ENCODE measurements at places on chromosomes 2 and 18.

DNA sequence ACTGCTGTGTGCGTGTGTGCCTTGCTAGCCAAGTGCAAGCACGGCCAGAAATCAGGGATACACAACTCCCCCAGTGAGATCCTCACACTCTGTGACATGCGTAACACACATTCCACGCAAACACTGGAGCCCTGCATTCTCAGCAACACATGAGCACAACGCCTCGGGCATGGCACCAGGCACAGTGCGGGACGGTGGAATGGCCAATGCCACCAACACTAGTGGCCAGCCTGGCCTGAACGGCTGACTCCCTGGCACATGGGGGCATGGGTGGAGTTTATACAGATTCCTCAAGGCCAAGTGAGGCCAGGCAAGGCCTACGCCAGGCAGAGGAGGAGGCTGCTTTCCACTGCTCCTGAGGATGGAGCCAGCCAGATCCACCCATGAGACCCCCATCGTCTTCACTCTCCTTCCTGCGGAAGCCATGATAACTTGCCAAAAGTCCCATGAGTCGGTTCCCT lies 56.2 kb downstream of the ANKMY1 start:
- no peak for DNase-seq

- DNase-seq: no peak
Observed at GRCh38 chr18:37483221-37483971, 82.2 kb downstream of the CELF4 start.

- DNase-seq: no peak
Observed at GRCh38 chr2:227153307-227153706, 10.7 kb downstream of the COL4A4 start.

GRCh38 chr2:105904938-105905337 lies 160.2 kb downstream of the NCK2 start:
- DNase-seq: no peak

GRCh38 chr18:71134122-71134521 lies 845.3 kb downstream of the SOCS6 start:
- DNase-seq: no peak

DNA sequence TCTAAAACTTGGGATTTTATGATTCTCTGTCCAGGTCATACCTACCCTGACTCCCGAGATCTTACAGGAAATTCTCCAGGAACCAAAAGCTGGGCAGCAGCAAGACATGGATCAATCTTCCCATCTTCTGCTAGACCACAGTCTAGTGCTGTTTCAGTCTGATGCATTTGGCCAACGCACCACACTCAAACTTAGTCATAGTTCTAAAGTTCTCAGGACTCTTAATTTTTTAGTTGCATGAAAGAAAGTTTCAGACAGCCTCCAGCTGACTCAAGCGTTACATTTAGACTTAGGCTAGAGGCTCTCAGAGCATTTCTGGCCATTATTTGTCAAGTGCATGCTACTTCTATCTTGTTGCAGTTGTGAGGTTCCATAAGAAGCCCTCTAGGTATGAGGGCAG lies 230.1 kb upstream of the CCDC150 start:
- DNase-seq: no peak

- DNase-seq: no peak
Observed at GRCh38 chr2:65545837-65546805, 113.7 kb upstream of the SPRED2 start.

DNA sequence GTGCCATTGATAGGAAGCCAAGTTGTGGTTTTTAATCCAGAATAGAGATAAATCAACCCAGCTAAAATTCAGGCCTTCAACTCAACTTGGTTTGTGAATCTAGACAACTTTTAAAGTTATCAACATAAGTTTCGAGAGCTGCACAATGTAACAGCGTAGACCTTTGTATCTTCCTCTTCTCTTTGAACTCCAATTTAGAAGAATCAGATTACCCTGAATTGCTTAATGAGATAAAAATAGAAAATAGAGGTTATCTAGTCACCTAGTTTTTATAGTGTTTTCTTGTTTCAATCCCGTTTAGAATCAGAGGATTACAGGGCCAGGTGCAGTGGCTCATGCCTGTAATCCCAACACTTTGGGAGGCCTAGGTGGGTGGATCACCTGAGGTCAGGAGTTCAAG lies 12.3 kb downstream of the MOGAT1 start:
- DNase-seq: no peak

GRCh38 chr18:46167971-46168370 lies 63.8 kb downstream of the HAUS1 start:
- DNase-seq: peak; percentile 6

DNA sequence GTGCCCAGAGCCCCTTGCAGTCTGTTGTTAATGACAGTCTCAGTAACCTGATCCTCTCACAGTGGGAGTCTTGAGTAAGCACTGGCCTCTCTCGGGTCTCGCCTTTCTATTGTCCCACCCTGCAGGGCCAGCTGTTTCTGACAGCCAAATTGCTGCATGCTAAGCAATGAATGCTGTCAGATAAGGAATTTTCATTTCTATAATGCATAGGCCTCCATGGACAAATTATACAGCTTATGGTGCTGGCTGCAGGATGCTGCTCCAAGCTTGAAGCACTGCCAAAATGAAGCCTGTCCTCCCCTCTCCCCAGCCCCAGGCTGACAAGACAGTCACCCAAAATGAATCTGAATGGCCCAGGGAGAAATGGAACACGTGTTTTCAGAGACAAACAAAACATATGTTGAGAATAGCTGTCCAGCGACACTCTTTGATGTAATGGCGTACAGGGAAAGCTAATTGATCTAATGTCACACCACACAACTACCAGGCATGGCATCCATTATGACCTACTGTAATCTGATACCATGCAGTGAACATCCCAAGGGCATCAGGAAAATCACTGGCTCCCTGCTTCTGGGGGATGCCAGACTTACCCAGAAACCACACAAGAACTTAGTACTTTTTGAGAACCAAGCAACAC lies 36.8 kb downstream of the ACVR1 start:
- DNase-seq: no peak

- DNase-seq: peak; percentile 7
Observed at GRCh38 chr2:176001281-176001915, 669 bp downstream of the LNPK start.

DNA sequence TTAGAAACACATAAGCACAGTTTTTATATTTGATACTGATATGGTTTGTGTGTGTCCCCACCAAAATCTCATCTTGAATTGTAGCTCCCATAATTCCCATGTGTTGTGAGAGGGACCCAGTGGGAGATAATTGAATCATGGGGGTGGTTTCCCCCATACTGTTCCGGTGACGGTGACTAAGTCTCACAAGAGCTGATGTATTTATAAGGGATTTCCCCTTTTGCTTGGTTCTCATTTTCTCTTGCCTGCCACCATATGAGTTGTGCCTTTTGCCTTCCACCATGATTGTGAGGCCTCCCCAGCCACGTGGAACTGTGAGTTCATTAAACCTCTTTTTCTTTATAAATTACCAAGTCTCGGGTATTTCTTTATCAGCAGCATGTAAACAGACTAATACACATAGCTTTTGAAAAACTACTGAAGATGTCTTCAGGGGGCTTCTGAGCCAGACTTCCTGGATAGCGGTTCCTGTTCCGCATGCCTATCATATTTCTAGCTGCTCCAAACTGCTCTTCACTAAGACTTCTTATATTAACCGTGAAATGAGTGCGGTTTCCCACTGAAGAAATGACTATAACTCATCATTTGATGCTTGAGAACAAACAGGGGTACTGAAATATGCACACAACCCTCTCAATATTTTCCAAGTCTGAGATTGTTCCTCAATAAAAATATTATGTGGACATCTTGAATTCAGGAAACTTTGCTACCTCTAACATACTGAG lies 75.8 kb downstream of the SPHKAP start:
- no peak for DNase-seq

DNA sequence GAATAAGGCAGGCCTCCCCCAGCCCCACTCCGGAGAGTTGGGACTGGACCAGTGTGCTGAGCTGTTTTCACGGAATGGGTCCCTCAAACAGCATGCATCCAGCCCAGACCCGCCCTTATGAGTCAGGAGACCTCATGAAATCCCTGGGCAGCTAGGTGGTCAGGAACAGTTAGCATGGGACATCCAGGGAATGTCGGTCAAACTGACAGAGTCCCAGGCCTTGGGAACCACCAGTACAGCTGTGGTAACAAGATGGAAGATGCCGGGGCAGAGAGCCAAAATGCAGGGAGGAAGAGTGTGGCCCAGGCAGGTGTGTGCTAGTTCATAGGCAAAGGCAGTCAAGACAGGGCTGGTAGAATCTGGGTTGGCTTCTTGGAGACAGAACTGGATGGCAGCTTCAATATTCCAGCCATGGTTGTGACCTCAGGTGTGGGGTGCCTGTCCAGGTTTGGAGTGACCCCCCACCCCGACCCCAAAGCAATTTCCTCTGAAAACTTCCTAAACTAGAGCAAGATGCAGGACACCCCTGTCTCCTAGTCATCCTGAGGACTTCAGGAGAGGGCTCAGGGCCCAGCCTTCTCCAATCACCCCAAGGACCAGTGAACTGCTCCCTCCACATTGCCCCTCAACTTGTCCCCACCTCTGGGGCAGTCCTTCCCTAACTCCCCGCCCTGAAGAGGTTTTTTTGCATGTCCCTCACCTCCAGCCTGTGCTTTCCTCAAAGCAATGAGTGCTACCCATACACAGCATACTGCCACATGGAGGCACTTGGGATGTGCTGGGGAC lies 46.5 kb downstream of the KCNIP3 start:
- DNase-seq: no peak

DNA sequence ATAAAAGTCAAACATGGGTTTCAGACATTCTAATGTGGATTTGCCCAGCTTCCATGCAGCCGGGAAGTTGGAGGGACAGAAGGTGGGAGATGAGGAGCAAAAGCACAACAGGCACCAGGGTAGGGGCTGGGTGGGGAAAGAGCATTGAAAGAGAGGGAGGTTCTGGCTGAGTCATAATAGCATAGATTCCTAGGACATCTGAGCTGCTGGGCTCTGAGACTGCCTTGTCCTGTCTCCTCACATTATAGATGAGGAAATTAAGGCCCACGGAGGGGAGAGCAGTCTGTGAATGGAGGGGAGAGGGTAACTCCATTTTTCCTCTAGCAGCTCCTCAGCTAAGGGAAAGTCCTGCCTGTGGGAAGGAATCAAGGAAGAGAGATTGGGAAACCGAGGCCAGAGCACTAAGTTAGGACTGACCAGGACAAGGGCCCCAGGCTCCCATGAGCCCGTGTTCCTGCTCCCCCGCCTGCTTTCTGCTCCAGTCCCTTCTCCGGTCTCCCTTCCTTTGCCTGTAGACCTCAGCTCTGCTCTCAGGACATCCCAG lies 26.2 kb downstream of the SH2D6 start:
- no peak for DNase-seq

DNA sequence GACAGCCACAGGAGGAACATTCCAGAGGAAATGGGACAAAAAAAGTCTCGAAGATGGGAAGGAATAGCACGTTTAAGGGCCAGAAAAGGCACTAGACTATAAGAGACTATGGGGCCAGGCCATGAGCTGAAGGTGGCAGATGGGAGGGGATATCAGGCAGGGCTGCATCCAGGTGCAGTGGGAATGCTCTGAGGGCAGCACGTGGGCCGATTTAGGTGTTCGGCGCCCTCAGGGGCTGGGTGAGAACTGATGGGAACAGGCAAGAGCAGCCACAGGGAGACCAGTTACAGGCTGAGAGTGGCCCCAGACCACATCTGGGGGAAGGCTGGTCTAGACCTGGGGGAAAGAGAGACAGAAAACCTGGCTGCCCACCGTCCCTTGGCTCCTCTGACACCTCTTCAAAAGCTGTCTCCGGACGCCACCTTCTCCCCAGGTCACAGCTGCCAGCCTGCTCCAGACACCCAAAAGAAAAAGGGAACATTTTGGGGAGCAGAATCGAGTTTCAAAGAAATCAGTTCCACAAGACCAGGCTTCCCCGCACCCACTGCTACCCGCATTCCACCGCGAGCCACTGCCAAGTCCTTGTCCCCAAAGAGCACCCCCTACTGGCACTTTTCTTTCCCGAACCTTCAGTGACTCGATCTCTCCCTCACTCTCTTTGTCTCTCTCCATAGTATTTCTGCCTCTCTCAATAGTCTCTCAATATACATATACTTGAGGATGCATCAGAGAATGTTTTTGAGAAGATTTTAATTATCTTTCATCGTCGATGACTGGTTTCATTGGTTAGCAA lies 190.1 kb upstream of the AGAP1 start:
- DNase-seq: no peak

GRCh38 chr2:43745457-43745856 lies 28.4 kb upstream of the DYNC2LI1 start:
- no peak for DNase-seq

DNA sequence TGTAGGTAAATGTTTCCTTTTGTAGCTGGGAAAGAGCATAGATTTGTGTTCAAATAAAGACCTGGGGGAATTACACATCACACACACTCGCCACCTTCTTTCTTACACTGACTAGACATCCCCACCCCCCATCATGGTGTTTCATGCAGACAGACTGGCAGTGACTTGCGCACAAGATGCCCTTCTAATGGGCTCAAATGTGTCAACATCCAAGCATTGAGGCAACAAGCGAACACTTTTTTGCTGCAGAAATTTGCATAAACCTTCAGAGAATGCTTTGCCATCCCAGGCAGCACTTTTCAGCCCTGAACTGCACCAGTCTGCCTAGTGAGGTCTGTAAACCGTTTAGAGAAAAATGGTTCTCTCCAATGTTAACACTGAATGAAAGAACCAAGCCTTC lies 4.5 kb downstream of the HOXD8 start:
- DNase-seq: no peak

DNA sequence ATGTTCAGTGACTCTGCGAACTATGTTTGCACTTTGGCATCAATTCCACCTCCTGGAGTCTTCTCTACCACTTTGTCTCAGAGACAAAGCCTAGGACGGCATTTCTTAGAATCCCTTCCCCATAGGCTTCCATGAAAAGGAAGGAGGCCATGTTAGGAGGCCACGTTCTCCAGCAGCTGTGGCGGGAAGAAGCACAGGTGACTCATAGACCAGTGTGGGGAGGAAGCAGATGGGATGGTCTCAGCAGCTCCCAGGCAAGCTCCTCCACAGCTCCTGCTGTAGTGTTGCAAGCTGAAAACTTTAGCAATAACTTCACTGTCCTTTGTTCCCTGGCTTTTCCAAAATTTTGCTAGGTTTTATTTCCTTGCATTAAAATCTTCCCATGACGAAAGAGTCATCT lies 781.3 kb upstream of the ID2 start:
- DNase-seq: no peak

- DNase-seq: no peak
Observed at GRCh38 chr2:47569658-47570475, 166.9 kb downstream of the MSH2 start.

- no peak for DNase-seq
Observed at GRCh38 chr2:145587922-145588321, 1068.0 kb upstream of the ZEB2 start.

- no peak for DNase-seq
Observed at GRCh38 chr2:213251618-213252017, 32.6 kb upstream of the SPAG16 start.

GRCh38 chr18:74376523-74376922 lies 60.9 kb downstream of the C18orf63 start:
- DNase-seq: no peak

All from stimulated activated CD8-positive, alpha-beta memory T cell treated with anti-CD3 and anti-CD28 coated beads, Interleukin-15, amount 100 ng/mL, for 4 hours (primary cell).